ENCODE measurements at places on chromosomes 2 and 18. TPM values are rescaled to one million over a fixed set of nuclear protein-coding genes. Genes with fewer than 3 reads are reported as not detected.

Gene ESPNL
- total RNA-seq, result 0.64 TPM

Gene CROCC2
- total RNA-seq, result 0.33 TPM

Gene MPP4
- 0.16 TPM for total RNA-seq

Gene SULT1C3
- total RNA-seq, result 0.66 TPM

Gene RBMS1
- total RNA-seq, result 81.3 TPM

GRCh38 chr2:26636935-26637334 is 4.2 kb downstream of the CIB4 start:
- no peak for DNase-seq

DNA sequence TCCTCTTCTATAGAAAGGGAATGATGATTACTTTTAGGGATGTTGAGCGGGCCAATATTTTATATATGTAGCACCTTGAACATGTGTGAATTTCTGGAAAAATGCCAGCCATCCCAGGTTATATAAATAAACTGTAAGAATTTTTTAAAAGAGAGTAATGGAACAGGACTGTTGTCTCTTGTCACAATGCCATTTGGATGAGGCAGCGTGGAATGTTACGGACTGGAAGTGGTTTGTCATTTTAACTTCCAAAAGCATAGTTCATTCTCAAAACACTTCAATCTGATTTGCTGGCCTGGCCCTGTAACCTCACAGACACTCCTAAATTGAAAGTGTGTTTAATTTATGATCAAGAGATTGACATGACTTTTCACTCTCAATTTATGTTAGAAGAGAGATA is 70.8 kb downstream of the TPGS2 start:
- DNase-seq, result no peak

- DNase-seq, result no peak
These were observed 1.0 kb downstream of the ZDBF2 start for GRCh38 chr2:206275312-206276055.

DNA sequence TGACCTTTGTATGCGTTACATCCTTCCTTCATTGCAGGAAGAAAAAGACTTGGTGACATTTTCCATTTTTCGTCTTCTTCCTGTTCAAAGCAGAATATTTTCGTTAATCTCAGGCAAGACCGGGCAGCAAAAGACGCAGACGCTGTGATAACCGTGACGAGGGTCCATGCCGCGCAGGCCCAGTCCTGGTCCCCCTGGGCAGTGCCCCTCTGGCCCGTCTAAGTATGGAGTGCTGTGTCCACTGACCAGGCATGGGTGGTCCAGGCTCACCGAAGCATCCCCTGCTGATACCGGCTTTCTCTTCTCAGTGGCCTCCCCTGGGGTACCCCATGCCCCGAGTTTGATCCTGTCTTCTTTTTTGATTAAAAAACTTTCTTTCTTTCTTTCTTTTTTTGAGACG is 135.2 kb upstream of the ASB18 start:
- DNase-seq, result no peak

GRCh38 chr2:224774735-224775134 is 58.6 kb upstream of the CCDC195 start:
- DNase-seq, result no peak

DNA sequence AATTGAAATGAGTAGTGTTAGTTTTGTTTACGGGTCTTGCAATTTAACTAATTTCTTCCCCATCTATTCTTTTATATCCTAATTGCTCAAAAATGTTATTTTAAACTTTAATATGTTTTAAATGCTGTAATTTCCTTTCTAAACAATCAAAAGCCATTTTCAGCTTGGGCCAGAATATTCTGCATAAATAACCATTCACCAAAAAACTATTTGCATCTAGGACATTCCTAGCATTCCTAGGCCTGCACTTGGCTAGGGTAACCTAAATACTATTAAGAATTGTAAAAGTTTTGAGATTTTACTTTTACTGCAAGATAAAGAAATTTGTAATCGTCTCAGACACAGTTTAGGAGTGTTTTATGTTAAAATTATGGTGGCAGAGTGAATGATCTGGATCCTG is 7.8 kb upstream of the ETAA1 start:
- DNase-seq, result no peak

GRCh38 chr2:207434899-207435465 is 94.8 kb upstream of the CREB1 start:
- DNase-seq, result no peak

GRCh38 chr2:174442546-174443510 is 44.0 kb downstream of the GPR155 start:
- DNase-seq, result no peak

Measured in breast epithelium (tissue), 4 donors.